ENCODE measurements at places on chromosomes 5 and 9.

DNA sequence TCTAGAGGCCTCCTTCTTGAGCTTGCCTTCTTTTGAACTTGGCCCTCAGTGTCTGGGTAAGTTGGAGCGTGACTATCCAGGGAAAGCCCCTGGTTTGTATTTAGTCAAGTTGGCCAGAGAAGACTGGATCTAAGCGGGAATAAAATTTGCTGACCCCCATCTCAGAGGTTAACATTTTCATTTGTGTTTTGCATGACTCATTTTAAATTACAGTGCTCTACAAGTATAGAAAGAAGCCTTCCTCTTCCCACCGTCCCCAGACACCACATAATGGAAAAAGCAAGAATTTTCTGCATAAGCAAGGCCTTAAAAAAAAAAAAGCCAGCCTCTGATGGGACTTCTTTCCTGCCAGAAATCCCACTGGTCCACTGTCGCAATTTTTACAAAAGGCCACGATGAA lies 27.2 kb downstream of the PIK3R1 start:
- no peak for DNase-seq

- DNase-seq = no peak
Observed at GRCh38 chr9:6581253-6581652, 64.3 kb downstream of the GLDC start.

- no peak for DNase-seq
Observed at GRCh38 chr9:98726735-98727134, 18.0 kb upstream of the GABBR2 start.

- peak; percentile 25 for DNase-seq
Observed at GRCh38 chr9:69176471-69177171, 2.5 kb downstream of the TJP2 start.

GRCh38 chr5:15785531-15785981 lies 285.6 kb downstream of the FBXL7 start:
- DNase-seq = no peak

- DNase-seq = no peak
Observed at GRCh38 chr5:163809473-163809872, 304.1 kb downstream of the MAT2B start.

GRCh38 chr9:70525519-70525918 lies 111.1 kb upstream of the KLF9 start:
- DNase-seq = no peak

GRCh38 chr5:150605546-150605945 lies 34.9 kb upstream of the SYNPO start:
- DNase-seq = no peak

GRCh38 chr9:88084357-88085183 lies 53.7 kb downstream of the SPATA31C2 start:
- DNase-seq = no peak

- no peak for DNase-seq
Observed at GRCh38 chr9:132744881-132745755, 74.9 kb downstream of the GTF3C4 start.

GRCh38 chr5:111511174-111511830 lies 1.0 kb downstream of the STARD4 start:
- no peak for DNase-seq

DNA sequence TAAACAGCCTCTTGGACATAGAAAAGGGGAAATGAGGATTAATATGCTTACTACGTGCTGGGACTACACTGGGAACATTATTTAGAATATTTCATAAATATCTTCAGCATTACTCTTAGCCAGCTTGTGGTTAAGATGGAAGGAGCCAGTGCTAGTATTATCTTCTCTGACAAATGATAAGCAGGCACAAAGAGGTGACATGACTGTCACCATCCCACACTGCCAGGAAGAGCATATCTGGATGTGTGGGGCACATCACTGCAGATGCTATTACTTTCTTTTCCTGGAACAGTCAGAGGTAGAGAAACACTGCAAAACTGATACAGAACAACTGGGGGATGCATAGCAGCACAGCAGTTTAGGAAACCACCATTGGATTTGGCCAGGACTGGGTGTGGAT lies 281.0 kb upstream of the TNC start:
- no peak for DNase-seq

GRCh38 chr9:129620669-129621295 lies at the start of gene C9orf50:
Gene C9orf50, minus strand, starts transcription at chr9:129621101. Its CDS starts 527 bp downstream, at chr9:129620574.
- DNase-seq = no peak

DNA sequence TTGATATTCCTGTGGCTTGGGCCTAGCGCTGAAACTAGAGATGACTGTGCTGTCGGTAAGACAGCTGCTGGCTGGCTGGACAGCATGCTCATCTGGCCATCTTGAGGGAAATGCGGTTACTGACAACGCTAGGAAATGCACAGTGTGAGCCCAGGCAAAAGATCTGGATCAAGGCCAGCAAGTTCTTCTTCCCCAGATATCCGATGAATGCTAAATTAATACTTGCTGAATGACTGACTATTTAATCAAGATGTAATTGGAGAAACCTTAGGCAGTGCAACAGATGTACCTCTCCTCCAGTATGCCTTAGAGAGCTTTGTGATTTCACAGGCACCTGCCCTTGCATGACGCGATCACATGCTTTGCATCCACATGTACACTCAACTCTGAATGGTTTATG lies 659.1 kb downstream of the EFNA5 start:
- DNase-seq = no peak

GRCh38 chr9:98698856-98699255 lies 9.9 kb downstream of the GABBR2 start:
- DNase-seq = no peak

DNA sequence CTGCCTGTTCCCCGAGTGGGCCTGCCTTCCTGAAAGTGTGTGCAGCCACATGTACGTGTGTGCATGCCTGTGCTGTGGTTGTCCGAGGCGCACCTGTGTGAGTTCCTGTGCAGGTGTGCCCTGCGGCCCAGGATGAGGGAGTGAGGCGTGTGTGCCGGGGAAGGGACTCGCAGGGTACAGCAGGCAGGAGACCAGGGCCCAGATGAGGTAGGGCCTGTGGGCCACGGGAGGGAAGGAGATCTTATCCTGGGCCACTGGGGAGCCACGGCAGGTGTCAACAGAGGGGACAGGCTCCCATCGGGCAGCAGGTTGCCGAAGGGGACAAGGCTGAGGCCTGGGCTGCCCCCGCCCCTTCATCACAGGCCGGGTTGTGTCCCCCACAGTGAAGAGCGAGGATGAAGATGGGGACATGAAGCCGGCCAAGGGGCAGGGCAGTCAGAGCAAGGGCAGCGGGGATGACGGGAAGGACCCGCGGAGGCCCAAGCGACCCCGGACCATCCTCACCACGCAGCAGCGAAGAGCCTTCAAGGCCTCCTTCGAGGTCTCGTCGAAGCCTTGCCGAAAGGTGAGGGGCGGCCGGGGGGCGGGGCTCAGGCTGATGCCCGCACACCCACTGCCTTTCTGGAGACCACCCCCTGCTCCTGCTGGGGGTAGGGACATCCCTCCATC lies 79.2 kb downstream of the LMX1B start:
- DNase-seq = no peak

GRCh38 chr5:88885002-88885401 lies 2.0 kb upstream of the MEF2C start:
- no peak for DNase-seq

DNA sequence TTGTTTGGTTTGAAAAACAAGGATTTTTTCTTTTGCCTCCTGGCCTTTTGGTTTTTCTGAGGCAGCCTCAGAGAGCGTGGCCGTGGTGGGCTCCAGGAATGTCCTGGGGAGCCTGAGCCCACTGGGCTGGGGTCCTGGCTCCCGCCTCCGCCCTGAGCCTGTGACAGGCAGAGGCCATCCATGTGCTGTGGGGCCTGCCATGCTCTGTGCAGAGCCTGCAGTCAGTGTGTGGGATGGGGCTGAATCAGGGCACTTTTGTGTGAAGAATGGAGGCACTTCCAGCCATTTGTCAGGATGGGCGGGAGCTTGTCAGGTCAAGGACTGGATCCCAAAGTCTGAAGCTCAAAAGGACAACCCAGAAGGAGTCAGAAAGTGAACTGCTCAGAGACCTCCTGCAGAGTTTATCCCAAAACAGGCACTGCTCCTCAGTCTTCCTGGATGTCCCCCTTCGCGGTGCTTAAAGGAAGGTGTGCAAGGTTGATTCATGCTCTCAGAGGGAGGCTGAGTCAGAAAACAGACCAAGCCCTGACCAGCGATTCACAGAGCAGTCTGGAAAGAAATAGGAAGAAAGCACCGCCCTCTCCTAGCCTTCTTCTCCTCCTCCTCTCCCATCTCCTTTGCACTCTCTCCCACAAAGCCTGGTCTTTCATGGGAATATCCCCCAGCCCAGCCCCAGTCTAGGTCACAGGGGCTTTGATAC lies 53.2 kb downstream of the MVB12B start:
- no peak for DNase-seq

DNA sequence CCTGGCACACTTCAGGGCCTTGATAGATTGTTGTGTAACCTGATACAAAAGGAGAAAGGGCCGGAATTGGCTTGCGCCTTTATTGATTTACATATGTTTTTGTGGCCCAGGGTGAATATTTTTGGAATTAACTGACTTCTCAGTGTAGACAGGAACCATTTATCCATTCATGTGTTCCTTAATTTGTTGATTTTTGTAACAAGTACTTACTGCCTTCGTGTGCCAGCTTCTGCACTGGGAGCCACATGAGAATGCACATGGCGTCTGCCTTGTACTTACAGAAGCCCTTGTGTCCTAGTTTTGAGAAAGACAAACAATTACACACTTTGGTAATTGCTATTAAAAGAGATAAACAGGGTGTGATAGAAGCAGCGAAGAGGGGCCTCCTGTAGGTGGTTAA lies 26.4 kb downstream of the EHMT1 start:
- no peak for DNase-seq

DNA sequence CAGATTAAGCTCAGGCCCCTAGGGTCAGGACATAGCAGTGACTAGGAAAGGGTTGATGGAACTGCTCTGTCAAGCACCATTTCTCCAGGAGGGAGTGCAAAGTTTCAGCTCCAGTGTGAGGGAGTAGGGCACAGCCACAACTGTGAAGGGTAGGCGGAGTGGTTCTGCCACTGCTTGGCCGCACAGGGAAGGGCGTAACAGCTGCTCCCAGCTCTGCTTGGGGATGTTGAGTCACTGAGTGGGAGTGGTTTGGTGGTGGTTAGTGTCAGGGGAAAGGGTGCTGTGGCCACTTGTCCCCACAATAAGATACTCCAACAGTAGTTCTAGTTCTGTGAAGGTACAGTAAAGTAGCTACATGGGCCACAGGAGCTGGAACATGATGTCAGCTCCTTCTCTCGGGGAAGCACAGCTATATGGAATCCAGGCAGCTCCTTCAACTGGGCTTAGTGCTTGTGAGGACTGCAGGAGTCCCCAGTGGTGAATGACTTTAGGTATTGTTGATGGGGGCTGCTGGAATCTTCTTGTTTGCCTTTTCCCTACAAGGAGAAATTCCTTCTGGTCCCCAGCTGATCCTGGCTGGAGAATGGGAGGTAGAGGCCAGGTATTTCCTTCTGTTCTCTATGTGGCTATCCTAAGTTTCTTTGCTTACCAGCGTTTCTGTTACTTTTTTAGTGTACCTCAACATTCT lies 314.5 kb downstream of the SPATA31D1 start:
- DNase-seq = no peak

GRCh38 chr9:133073086-133074014 lies 11.6 kb downstream of the CEL start:
- DNase-seq = no peak

GRCh38 chr5:80151890-80152289 lies 104.0 kb downstream of the SERINC5 start:
- no peak for DNase-seq

DNA sequence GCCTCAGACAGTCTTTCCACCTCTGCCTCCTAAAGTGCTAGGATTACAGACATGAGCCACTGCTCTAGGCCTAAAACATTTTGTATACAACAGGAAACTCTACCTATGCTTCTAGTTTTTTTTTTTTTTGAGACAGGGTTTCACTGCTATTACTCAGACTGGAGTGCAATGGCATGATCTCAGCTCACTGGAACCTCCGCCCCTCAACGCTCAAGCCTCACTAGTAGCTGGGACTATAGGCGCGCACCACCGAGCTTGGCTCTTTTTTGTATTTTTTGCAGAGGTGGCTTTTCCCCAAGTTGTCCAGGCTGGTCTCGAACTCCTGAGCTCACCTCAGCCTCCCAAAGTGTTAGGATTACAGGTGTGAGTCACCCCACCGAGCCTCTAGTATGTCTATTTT lies 5.4 kb downstream of the HSPA9 start:
- DNase-seq = no peak

GRCh38 chr5:34706084-34706483 lies 50.0 kb downstream of the RAI14 start:
- DNase-seq = no peak

DNA sequence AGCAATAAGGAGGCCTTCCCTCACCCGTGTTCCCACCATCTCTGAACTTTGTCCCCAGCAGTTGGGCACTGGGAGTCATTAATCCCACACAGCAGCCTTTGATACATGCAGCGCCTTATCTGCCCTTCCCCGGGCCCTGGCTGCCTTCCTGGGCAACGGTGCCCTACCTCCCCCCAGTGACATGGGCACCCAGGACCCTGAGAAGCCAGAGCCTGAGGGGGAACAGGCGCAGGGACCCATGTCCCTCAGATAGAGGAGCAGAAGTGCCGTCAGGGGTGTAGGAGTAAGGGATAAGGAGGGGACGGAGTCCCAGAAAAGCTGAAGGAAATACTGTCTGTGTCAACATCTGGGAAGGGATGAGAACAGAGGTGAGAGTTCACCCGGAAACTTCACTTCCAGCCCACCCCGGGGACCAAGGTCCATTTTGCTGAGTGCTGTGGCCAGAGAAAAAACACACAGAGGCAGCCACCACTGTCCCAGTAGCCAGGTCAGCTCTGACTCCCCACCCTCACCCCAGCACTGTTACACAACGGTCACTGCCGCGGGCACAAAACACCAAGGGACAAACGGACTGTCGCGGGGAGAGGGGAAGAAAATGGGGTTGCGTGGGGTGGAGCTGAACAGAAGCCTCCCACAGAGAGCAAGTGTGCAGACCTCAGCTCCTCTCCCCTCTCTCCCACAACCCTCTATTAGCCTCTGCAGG lies 3.8 kb downstream of the PCDH1 start:
- no peak for DNase-seq

GRCh38 chr9:89505911-89506310 lies 8.0 kb upstream of the SEMA4D start:
- DNase-seq = no peak

GRCh38 chr5:43482490-43483297 lies 971 bp downstream of the TMEM267 start:
- DNase-seq = no peak

- DNase-seq = no peak
Observed at GRCh38 chr9:26813247-26813646, 79.4 kb downstream of the CAAP1 start.
